ENCODE measurements at places on chromosomes 7 and 10.

DNA sequence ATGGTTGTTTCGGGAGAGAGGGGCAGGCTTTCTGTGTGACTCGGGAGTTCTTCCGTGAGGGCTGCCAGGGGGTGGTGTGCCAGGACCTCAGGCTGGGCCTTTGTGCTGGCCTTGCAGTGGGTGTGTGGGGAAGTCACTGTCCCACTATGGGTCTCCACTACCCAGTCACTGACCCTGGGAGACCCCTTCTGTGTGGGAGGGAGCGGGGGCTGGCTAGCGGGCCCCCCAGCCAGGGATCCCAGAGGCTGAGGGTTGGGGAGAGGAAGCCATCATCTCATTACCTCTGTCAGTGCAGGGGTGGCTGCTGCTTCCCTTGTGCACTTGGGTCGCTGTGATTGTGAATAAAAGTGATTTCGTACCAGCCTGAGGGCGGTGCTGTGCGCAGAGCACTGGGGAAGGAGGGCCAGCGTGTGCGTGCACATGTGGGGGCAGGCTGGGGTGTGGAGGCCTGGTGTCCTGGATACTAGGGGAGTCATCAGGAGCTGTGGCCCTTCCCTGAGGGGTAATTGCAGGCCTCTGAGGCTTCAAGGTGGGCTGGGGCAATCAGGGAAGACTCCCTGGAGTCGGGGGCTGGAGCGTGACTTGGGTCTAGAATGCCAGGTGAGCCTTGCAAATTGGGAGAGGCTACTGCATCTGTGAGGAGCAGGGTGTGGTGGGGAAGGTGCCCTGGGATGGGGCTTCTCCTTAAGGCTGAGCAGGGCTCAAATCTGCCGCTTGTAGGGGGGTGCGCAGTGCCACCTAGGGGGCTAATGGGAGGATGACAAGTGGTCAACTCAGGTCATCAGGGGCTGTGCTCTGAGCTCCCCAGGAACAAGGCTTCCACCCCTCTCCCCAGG is 98.9 kb downstream of the NEURL1 start:
- peak; percentile 44 for DNase-seq

DNA sequence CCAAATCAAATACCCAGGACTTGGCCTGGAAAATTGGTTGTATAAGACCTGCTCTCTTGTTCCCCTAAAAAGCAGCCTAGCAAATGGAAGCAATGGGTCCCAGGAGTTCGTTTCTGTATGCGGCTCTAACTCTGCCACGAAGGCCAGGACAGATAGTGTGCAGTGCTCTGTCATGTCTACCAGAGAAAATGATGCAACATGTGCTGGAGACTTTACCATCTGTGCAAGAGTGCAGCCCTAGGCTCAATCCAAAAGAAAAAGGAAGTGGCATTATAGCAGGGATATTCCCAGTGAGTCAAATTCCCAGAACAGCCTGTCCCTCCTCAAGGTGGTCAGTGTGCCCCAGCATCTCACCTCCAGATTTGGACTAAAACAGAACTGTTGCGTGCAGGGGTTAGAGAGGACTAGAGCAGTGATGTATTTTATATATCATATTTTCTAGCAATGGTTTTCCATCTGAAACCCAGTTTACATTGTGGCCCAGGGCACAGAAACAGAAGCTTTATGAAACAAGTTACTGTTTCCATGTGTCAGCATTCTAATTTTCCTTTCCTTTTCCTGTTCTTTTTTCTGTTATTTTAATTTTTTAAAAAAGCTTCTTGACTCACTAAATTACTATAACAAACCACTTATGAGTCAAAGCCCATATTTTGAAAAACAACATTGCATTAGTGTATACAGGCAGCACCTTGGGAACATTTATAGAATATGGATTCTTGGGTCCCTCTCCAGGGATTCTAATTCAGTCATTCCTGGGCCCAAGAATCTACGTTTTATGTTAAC is 311.2 kb downstream of the RNLS start:
- no peak for DNase-seq

GRCh38 chr7:113444261-113444660 is 325.9 kb upstream of the SMIM30 start:
- no peak for DNase-seq

- no peak for DNase-seq
Observed at GRCh38 chr7:14207138-14207537, 217.7 kb upstream of the ETV1 start.

GRCh38 chr7:43838201-43838658 is 31.1 kb downstream of the MRPS24 start:
- DNase-seq = no peak

- DNase-seq = no peak
Observed at GRCh38 chr7:141272417-141272816, 198.6 kb downstream of the TMEM178B start.

DNA sequence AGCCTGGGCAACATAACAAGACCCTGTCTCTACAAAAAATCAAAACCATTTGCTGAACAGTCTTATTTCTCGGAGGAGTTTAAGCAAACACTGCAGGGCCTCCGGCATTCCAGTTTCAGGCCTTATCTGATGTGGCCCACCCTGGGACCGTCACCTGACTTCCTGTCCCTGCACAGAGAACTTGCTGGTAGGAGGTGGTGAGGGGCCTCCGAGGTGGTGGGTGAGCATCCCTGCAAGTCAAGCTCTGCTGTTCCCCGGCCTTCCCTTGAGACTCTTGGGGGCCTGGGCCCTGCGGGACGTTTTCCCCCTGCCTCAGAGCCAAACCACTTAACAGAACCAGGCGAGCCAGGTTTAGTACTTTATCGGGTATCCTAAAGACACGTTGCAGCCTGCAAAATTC is 44.5 kb upstream of the AP5Z1 start:
- DNase-seq = no peak

- DNase-seq = no peak
Observed at GRCh38 chr7:55189878-55190436, 171.1 kb downstream of the EGFR start.

GRCh38 chr10:8325024-8325980 is 270.8 kb downstream of the GATA3 start:
- DNase-seq = no peak

- DNase-seq = peak; percentile 67
Observed at GRCh38 chr7:28296571-28297483, 115.5 kb upstream of the CREB5 start.

GRCh38 chr7:44912775-44913347 is 27.5 kb upstream of the PURB start:
- no peak for DNase-seq

- no peak for DNase-seq
Observed at GRCh38 chr7:47271749-47272148, 310.2 kb downstream of the TNS3 start.
